Cortex of kidney (tissue), 1 donor: ENCODE measurements at places on chromosomes 7 and 10.

- DNase-seq: no peak
These were observed 45.3 kb downstream of the DLD start for GRCh38 chr7:107936312-107936711.

GRCh38 chr7:139661043-139661440 lies 116.8 kb downstream of the HIPK2 start:
- no peak for DNase-seq

GRCh38 chr10:13099144-13099665 lies 758 bp upstream of the OPTN start:
- no peak for DNase-seq

GRCh38 chr7:152522571-152523067 lies 86.8 kb upstream of the KMT2C start:
- no peak for DNase-seq

GRCh38 chr7:138151731-138152577 lies 75.7 kb downstream of the AKR1D1 start:
- DNase-seq: no peak

DNA sequence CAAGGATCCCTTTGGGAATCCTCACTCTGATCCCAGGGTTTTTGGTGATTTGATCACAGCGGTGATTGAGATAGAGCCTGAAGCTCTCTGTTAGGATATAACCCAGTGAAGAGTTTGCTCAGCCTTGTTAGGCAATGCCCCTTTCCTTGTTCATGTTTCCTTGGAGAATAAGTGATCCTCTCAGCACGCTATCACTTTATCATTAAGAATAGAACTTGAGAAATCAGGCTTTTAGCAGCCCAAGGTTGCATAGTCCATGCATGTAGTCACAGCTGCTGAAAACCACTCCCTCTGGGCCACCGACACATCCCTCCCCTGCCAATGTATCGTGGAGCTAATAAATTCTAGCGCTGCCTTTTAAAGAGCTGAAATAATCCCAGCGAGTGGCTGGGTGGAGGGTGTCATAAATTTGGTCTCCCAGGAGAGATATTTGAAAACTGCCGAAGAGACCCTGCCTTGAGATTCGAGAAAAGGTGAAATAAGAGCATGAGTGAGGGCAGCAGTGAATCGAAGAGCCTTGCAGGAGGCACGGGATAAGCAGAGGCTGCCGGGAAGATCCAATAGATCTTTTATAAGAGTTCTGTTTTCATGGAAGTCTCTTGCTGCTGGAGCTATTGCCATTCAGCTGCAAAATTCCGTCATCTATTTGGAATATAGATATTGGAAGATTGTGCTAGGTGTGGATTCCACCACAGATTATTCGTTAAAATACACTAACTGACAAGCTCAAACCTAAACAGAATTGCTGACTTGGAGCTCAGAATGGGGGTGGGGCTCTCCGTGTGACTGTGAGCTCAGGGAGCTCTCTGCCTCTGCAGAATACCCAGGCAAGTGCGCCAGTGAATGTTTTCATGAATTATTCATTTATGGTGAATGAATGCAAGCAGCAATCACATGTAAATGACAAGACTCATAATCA lies 249.8 kb downstream of the TRIL start:
- no peak for DNase-seq

DNA sequence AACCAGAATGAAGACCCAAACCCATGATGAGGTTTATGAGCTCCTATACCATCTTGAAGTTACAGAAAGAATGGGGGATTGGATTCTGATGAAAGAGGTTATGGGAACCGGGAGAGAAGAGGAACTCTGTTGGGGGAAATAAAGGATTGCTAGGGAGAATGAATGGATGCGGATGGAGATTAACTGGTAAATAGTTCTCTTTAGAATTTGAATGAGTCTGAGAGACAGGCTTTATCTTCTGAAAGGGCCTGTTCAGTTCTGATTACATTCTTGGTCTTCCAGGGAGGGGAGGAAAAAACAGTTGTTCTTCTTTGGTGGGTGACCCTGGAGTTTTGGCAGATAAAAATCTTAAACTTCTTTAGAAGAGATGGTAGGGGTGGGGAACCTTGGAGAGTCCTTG lies 13.9 kb downstream of the SUGCT start:
- no peak for DNase-seq

DNA sequence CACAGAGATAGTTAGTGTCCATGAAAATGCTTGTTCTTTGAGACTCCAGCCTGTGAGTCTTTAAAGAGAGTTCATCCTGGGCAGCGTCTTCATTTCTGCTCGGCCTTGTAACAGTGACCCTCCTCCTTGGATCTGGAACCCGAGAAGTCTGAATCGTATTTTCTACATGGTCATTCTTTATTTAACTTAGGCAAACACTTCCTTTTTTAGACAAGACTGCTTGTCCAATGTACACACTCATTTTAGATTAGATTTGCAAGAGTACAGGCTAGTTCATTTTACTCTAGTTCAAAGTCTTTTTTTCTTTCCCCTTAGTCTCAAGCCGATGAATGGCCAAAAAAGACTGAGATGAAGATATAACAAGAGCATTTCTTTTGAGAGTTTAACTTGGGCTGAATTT lies 133.5 kb downstream of the CHN2 start:
- DNase-seq: no peak

DNA sequence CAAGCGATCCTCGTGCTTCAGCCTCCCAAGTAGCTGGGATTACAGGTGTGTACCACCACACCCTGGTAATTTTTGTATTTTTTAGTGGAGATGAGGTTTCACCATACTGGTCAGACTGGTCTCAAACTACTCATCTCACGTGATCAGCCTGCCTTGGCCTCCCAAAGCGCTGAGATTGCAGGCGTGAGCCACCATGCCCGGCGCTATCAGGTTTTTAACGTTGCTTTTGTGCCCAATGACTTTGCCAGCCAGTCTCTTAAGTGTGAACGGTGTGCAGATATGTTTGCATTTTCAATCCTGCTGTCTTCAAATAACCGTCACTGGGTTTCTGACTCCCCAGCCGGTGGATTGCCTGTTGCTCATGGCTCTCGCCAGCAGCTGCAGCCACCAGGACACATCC lies 201.8 kb upstream of the PPP2R2D start:
- DNase-seq: no peak

GRCh38 chr10:70648427-70648826 lies 23.9 kb upstream of the ADAMTS14 start:
- DNase-seq: no peak

DNA sequence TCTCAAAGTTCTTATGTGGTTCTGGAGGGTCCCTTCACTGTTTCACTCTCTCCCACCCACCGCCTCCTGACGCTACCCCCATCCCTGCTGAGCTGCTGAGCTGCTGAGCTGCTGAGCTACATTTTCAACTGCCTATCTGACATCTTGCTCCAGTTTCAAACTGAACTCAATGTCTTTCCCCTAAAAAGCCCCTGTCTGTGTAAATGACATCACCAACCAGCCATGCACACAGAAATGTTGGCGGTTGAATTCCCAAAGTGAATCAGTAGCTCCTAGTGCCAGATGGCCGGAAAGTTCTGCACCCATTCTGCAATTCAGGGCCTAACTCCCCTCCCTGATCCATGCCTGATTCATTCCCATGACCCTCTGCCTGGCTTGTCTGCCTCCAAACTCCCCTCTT lies 71.2 kb downstream of the WNT2 start:
- no peak for DNase-seq

DNA sequence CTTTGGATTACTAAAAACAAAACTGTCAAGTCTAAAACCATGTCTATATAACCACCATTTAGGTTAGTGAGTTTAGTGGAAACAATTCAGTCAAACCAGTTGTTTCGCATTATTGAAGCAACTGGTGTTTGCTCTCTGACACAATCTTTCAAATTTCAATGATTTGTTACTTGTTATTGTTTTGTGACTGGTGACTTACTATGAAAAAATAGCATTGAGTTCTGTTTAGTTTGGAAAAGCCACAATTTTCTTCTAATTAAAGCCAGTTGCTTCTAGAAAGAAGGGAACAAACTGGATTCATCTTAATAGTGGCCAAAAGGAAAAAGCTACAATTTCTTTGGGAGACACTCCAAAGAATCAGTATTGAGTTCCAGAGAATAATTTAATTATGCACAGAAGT lies 30.4 kb downstream of the LAMB4 start:
- no peak for DNase-seq

GRCh38 chr10:121378251-121378801 lies 219.9 kb downstream of the FGFR2 start:
- DNase-seq: no peak

- DNase-seq: no peak
These were observed 316.2 kb downstream of the POM121L12 start for GRCh38 chr7:53351681-53352080.

DNA sequence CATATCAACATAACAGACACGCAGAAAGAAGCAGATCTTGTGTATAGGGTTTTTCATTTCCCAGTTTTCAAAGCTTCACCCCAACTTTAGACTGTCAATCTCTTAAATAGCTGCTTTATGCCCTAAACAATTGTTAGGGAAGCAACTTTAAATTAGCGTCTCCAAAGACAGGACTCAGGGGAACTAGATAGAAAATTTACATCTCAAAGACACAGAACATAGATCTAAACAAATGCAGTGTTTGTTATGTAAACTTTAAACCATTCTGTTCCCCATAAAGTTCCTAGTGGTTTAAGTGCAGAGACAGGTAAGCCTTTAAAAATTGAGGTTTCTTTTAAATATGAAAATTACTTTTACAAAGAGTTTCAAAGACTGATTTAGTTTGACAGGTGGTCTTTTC lies 379.2 kb upstream of the GHITM start:
- DNase-seq: no peak

- no peak for DNase-seq
These were observed 6.8 kb downstream of the NAMPT start for GRCh38 chr7:106277976-106278375.

GRCh38 chr7:11120068-11120664 lies 146.5 kb downstream of the PHF14 start:
- no peak for DNase-seq

- no peak for DNase-seq
These were observed 113.2 kb upstream of the LANCL2 start for GRCh38 chr7:55251911-55252310.

- DNase-seq: no peak
These were observed 134.1 kb downstream of the GFRA1 start for GRCh38 chr10:116138897-116139296.

DNA sequence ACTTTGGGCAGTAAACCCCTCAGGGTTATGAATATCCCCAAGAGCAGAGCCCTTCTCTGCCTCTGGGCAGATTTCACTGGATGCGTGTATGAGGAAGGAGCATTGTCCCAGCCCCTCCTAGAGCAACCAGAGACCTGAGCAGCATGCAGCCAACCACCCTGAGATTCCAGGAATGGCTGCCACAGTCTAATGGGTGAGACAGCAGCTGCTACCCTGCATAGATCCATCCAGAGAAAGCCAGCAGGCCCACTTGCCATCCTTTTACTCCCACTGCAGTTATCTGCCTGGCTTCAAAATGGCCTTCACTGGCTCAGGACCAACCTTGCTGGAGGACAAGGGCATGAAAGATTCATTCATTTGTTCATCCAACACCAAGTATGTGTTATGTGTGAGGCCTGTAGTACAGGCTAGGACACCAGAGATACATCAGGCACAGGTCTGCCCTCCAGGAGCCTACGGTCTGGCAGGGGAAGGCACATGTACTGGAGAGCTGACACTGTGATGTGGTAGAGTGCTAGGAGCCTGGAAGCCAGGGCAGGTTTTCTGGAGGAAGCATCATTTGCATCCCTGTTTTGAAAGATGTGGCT lies 26.2 kb upstream of the C10orf105 start:
- DNase-seq: no peak

GRCh38 chr7:41744161-41744560 lies 41.3 kb upstream of the INHBA start:
- no peak for DNase-seq

DNA sequence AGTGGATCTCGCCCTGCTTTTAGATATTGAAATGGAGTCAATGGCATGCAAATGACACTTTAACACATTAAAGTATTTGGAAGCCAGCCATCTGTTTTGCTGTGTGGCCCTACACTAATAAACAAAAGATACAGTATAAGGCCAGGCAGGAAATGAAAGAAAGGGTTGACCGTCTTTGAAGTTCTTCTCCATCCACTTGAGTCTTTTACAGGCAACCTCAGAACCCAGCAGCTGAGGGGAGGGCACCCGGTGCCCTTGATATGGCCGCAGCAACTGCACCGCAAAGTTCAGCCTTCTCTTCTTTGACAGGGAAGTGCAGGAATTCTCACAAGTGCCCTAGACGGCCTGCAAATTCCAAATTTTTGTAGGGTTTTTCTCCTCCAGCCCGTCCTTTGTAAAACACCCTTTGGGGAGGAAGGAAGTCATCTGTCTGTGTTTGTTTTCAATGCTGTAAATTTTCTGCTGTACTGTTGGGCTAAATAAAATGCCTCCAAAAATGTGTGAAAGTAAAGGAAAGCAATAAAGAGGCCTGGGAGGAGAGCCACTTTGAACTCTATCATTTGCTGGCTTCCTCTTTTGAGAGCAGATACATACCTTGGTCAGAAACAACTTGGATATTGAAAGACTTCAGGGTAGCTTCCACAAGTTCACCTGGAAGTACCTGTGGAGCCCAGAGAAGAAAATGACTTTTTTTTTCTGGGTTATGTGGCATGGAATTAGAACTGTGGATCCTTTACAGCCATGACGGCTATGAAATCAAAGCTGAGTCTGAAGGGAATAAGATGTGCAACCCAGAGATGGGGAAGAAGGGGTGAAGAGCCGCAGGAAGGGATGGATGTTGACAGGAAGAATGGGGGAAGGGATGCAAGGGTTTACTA lies 3.6 kb downstream of the HOXA1 start:
- DNase-seq: no peak

- DNase-seq: no peak
These were observed 77.5 kb upstream of the PHYHIPL start for GRCh38 chr10:59098831-59099452.

GRCh38 chr7:48274662-48275061 lies 103.4 kb downstream of the ABCA13 start:
- no peak for DNase-seq

GRCh38 chr10:49168831-49169500 lies 19.2 kb downstream of the TMEM273 start:
- DNase-seq: no peak

DNA sequence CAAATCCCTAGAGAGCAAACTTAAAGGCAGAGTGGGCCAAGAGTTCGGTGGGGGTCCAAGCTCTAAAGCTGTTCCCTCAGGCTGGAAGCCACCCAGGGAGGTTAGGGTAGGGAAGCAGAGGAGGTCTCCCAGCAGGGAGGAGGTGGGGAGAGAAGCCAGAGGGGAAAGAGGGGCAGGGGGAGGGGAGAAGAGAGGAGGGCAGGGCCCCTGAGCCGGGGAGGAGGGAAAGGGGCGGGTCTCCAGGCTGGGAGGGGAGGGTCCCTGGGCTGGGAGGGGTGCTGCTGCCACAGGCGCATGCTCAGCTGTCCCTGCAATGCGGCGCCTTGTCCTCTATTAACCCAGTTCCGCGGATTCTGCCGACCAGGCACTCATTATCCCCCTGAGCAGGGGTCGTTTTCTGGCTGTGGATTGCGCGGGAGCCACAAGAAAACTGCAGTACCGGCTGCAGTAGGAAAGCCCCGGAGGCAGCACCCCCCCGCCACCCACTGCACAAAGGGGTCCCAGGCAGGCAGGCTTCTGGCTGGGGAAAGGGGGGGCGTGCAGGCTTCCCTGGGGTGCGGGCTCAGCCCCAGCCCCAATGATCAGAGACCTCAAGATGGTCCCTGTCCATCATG lies 49.3 kb downstream of the CAMK2B start:
- DNase-seq: no peak

- no peak for DNase-seq
These were observed 19.5 kb downstream of the BAG3 start for GRCh38 chr10:119670717-119671116.
